ENCODE measurements at places on chromosomes 3 and 15. TPM values are rescaled to one million over a fixed set of nuclear protein-coding genes. Genes with fewer than 3 reads are reported as not detected.

The ANKUB1 gene
- polyA plus RNA-seq, result not detected

The SRPRB gene
- 54.2 TPM for polyA plus RNA-seq

The IQCF6 gene
- polyA plus RNA-seq, result not detected

GRCh38 chr3:119586733-119587172, 7.5 kb downstream of the ADPRH start:
- DNase-seq, result no peak

DNA sequence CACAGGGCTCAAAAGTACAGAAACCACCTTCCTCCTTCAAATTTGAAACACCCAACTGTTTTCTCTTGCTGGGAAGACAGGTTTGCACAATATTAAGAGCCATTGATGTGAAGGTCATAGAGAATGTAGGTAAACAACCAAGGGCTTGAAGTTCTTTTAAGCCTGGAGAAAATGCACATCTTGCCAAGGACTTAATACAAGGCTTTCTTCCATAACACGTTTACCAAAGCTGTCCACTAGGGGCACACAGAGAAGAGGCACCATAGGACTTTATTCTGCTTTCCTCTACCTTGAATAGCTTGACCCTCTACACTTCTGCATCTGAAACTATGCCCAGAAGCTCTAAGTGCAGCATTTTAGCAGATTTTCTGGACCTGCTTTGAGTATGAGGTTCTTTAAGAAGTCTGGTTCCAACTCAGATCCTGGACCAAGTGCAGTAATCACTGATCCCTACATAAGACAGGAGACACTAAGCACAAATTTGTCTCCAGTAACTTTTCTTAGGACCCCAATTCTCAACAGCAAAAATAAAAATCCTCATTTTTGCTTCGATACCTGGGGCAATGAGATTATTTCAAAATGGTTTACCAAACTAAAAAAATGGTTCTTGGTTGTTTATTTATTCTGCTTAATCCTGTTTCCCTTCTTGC, 138.0 kb downstream of the FBN1 start:
- peak; percentile 51 for DNase-seq

DNA sequence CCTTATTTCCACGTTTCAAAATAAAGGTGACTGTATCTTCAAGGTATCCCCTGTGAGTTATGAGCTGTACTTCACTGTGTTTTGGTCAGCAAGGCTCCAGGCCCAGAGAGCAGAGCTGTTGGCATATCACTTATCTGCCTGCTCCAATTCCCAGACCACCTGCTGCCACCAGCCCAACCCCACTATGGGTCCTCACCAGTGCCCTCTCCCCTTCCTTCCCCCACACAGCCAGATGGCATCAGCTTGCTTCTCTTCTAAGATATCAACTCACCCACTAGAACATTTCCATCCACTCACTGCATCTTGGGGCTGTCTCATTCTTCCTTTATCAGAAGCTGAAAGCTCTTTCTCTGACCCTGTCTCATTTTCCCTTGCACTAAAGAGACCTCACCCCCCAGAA, 136.9 kb upstream of the EIF1B start:
- DNase-seq, result no peak

DNA sequence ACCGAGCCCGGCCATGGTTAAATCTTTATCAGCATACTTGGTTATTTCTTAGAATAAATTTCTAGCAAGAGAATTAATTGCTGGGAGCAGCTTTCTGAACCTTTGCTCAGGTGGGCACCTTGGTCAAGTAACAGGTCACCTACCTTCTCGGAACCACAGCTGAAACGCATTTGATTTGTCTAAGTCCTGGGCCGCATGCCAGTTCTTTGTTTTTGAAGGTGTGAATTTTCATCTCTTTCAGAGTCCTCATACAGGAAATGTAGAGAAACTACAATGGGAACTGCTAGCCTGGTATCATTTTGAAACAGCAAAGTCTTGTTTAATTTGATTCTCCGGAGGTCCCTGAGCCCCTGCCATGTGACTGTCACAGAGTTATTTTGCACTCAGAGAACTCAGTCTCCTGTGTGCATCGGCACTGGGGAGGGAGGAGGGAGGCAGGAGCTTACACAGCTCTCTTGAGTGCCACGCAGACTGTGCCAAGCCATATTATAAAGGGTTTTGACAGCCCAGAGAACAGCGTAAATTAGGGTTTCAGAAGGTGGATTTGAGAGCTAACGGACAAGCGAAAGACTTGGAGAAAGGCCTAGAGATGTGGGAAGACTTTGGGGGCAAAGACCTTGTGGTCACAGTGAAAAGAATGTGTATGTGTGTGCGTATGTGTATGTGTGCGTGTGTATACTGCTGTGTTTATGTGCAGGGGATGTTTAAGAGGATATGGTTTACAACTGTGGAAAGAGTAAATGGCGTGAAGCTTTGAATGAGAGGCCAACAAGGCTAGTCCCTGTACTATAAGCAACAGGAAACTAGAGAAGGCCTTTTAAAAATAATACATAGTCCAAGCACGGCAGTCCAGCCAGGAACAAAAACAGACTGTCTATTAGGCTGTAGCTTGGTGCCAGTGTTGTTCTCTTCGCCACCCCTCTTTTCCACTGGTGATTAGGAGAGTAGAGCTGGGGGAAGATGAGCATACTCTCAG, 61.8 kb upstream of the ATP13A3 start:
- DNase-seq, result no peak

GRCh38 chr3:192366916-192367315, 360.4 kb downstream of the FGF12 start:
- no peak for DNase-seq

DNA sequence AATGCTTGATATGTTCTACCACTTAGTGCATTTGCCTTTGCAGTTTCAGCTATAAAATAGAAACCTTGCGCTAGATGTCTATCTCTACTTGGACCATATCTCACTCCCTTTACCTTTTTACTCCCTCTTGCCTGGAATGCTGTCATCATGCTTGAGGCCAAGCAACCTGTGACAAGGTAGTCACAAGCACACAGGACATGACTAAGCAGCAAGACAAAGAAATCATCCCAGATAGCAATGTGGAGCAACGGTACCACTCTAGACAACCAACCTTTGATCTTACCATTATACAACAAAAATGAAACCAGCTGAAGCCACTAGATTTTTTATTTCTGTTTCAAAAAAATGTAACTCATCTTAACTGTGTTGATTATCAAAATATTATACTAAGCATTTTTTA, 50.5 kb upstream of the SPSB4 start:
- no peak for DNase-seq

DNA sequence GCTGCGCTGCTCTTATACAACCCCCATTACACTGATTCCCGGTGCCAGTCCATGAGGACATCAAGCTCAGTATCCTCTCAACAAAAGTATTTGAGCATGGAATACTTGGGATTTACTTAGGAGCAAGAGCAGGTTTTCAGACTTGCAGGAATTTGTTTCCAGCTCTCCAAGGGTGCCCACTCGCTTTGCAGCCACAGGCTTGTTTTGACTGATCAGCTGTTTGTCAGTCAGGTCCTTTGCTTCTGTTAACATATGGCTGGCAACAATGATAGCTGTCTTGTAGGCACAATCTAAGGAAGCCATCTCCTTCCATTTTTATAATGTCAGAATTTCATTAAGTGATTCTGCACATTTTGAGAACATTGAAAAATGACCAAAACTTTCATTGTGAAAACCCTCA, 38.2 kb upstream of the MCF2L2 start:
- no peak for DNase-seq
